ENCODE measurements at places on chromosomes 2 and 18. TPM values are rescaled to one million over a fixed set of nuclear protein-coding genes. Genes with fewer than 3 reads are reported as not detected.

GRCh38 chr2:2926858-2927175 is 450.8 kb downstream of the EIPR1 start:
- no peak overlapping the region for H3K4me3 ChIP-seq
- no peak for DNase-seq
- H3K4me1 ChIP-seq = no peaks in the 10 kb centered on the region
- H3K36me3 ChIP-seq = no peaks in the 10 kb centered on the region
- peaks cover 7% of the 10 kb centered on the region for H3K27me3 ChIP-seq

DNA sequence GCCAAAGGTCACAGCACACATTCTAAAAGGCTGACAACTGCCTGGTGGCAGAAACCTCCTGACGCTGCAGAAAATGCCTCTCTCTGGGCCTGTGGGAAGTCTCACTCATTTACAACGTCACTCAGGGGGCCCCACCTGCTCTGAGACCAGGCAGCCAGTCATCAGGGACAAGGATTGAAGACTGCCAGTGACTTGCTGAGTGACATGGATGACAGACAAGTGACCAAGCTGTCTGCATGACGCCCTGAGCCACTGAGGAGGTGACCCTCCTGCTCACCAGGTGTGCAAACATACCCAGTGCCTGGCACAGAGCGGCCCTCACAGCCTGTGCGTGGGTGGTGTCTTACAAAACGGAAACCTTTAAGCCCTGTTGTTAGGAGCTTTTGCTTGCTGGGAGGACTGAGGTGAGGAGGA is 392.4 kb downstream of the TNS1 start:
- DNase-seq = peak; percentile 67
- H3K27ac ChIP-seq = peak overlapping the region; percentile 77
- no peaks in the 10 kb centered on the region for H3K27me3 ChIP-seq
- H3K4me1 ChIP-seq = peaks cover 49% of the 10 kb centered on the region

Gene UGT1A5
- total RNA-seq = not detected

GRCh38 chr2:165114346-165114939 is 89.4 kb downstream of the SCN3A start:
- H3K36me3 ChIP-seq = no peaks in the 10 kb centered on the region
- no peak for DNase-seq
- H3K27ac ChIP-seq = no peak overlapping the region
- H3K4me1 ChIP-seq = no peaks in the 10 kb centered on the region
- no peaks in the 10 kb centered on the region for H3K27me3 ChIP-seq

GRCh38 chr2:36338827-36339145 is 16.8 kb upstream of the CRIM1 start:
- no peaks in the 10 kb centered on the region for H3K36me3 ChIP-seq
- peaks cover 12% of the 10 kb centered on the region for H3K27me3 ChIP-seq
- no peak overlapping the region for H3K27ac ChIP-seq
- H3K4me3 ChIP-seq = no peak overlapping the region
- peaks cover 5% of the 10 kb centered on the region for H3K4me1 ChIP-seq

Gene RAMP1
- 0.25 TPM for total RNA-seq

- H3K4me3 ChIP-seq = no peak overlapping the region
- DNase-seq = no peak
- no peaks in the 10 kb centered on the region for H3K36me3 ChIP-seq
- no peaks in the 10 kb centered on the region for H3K4me1 ChIP-seq
Measured at GRCh38 chr2:26913999-26914658, 56.3 kb upstream of the MAPRE3 start.

DNA sequence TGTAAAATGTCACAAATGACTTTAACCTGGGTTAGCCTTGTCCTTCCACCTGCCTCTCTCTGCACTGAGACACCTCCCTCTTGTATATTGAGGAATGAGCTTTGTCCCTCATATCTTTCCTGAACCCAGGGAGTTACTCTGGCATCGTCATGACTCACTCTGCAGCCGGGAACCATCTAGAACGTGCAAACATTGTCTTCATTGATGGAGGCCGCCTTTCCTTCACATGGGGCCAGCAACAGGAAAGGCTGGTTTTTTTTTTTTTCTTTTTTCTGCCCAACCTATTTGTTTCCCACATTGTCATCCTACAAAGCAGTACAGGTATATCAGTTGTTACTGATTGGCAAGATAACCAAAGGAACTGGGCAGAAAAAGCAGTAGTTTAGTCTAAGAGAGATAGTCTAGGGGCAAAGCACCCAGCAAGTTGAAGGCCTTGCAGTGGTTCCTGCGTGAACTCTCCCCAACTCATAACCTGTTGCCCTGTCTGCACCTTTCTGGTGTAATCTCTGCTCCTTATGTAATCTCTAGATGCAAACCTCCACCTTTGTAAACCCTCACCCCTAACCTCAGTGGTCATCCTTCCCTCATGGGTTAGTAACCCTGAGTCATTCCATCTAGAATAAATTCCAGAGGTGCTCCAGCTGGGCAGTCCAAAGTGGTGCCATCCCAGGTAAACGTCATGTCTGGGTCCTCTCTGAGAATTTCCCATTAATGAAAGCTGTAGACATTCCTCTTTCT is 38.3 kb downstream of the SLC40A1 start:
- no peak for DNase-seq
- H3K36me3 ChIP-seq = no peaks in the 10 kb centered on the region
- no peak overlapping the region for H3K27ac ChIP-seq
- H3K4me3 ChIP-seq = no peak overlapping the region

- no peaks in the 10 kb centered on the region for H3K36me3 ChIP-seq
- H3K4me1 ChIP-seq = no peaks in the 10 kb centered on the region
- no peak overlapping the region for H3K27ac ChIP-seq
- H3K4me3 ChIP-seq = no peak overlapping the region
- DNase-seq = no peak
Measured at GRCh38 chr2:15648593-15649525, 57.2 kb downstream of the DDX1 start.

- peaks cover 3% of the 10 kb centered on the region for H3K4me1 ChIP-seq
- H3K4me3 ChIP-seq = no peak overlapping the region
- H3K36me3 ChIP-seq = no peaks in the 10 kb centered on the region
Measured at GRCh38 chr2:231039821-231040364, 2.6 kb downstream of the C2orf72 start.

All from activated naive CD8-positive, alpha-beta T cell treated with anti-CD3 and anti-CD28 coated beads for 36 hours (primary cell).